ENCODE measurements at places on chromosomes 1 and 21.

GRCh38 chr1:223216531-223217205, 73.6 kb upstream of the TLR5 start:
- no peak for DNase-seq

- DNase-seq, result no peak
Measured at GRCh38 chr1:234528074-234528865, 49.3 kb upstream of the TARBP1 start.

DNA sequence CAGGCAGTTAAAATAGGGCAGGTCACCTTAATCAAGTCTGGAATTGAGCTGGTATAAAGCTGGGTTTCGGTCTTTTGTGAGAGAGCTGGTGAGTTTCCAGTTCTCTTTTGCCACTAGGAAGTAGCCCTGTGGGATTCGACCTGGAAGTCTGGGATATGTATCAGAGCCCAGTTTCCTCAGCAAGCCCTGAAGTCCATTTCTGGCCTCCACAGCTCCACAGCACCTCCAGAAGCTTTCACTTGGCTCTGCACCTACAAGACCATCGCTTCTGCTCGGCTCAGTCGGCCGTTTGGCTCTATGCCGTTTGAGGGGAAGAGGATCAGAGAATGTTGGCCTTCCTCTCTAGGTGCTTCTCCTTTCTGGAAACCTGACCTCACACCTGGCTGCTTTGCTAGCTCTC, 148.0 kb downstream of the GALNT2 start:
- DNase-seq, result no peak

DNA sequence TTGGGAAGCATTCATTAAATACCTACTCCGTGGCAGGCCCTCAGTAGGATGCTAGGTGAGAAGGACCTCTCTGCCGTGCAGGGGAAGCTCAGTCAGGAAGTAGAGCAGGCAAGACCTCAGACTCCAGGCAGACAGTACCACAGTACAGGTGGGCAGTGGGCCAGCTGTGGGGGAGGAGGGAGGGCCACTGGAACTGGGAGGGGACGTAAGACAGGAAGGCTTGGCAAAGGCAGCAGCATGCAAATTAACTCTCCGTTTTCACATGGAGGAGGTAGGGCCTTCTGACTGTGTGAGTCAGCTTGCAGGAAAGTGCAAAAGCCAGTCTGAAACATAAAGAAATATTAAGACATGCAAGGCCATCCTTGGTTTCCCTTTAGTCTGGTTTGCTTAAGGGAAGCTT, 157.7 kb downstream of the TRIM33 start:
- DNase-seq, result peak; percentile 35

DNA sequence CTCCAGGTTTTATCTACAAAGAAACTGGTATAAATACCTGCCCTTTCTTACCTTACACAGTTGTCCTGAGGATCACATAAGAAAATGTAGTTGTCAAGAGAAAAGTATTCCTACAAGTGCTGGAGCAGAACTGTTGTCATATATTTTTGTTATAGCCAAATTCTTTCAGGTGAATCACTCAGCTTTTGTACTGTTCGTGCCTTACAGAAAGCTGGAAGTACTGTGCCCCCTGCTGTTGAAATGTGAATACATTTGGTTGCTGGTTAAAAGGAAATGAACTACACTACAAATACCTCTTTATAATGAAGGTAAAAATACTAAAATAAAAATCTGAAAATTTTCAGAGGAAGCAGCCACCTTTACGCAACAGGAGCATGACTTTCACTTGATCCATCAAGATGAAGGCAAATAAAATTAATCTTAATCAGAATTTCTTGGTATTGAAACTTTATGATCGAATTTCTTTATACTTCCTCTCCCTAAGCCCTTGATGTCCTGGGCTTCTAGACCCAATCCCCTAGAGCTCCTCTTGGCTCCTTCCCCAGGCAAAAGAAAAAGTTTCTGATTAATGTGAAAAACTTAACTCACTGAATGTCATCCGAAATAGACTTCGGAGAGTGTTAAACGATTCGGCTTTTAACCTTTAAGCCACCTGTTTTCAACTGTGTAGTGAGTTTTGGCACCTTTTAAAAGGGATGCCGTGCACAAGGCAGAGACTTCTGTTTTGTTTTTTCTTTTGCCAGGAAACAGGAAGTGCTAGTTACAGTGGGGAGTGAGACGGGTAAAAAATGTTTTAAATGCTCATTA, 12.5 kb downstream of the CHML start:
- peak; percentile 33 for DNase-seq

DNA sequence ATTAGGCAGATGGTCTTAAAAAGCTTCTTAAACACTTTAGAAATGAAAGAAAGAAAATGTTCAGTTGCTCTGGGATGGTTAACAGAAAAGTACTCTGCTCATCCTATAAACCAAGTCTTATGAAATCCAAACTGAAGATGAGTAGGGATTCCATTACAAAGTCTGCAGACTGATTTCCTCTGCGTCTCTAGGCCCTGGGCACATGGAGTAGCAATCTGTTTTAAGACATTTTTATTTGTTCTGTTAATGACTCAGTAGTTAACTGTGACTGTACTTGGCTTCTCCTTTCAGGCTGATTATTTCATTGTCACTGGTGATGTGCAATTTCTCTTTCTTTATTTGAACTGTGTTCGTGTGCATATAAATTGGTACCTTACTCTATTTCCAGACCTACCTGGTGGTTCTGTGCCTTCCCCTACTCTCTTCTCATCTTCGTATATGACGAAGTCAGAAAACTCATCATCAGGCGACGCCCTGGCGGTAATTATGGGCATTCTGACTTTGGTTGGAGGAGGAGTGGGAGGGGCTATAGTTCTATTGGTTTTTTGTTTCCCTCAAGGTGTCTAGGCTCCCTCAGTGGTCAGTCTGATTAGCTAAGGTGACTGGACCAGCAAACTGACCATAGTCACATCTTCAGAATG, 30.6 kb downstream of the ATP1A1 start:
- no peak for DNase-seq

DNA sequence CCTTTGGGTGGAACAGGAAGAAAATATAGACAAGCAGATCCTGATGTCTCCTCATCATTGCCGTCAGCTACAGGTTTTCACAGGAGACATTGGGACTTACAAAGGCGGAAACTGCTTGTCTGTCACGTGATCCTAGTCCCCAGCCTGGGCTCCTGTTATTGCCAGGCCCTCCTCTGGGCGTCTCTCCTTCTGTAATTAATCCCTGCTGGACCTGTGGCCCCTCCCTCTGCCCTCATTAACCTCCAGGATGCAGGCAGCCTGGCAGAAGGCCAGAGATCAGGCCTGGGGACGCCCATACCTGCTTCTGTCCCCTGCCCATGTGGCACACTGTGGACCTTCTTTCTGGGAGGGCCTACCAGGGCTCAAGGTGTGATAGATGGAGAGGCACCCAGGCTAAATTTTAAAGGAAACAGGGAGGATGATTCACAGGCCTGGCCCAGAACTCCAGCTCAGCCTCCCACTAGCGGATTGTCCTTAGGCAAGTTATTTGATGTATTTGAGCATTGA, 2.4 kb downstream of the S100A5 start:
- no peak for DNase-seq

DNA sequence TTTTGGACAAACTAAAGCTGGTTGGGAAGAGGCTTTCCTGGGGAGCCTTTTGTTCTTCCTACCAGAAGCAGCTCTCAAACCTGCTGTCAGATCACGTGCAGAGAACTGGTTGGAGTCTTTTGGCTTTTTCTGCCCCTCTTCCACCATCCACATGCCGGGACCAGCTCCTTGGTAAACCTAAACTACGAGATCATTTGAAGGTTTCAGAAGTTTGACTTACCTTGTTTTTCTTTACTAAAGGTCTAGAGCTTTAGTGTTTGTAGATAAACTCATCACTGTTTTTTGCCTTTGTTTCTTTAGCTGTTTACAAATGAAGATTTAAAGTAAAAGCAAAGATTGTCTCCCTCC, 113.4 kb downstream of the HLX start:
- no peak for DNase-seq

DNA sequence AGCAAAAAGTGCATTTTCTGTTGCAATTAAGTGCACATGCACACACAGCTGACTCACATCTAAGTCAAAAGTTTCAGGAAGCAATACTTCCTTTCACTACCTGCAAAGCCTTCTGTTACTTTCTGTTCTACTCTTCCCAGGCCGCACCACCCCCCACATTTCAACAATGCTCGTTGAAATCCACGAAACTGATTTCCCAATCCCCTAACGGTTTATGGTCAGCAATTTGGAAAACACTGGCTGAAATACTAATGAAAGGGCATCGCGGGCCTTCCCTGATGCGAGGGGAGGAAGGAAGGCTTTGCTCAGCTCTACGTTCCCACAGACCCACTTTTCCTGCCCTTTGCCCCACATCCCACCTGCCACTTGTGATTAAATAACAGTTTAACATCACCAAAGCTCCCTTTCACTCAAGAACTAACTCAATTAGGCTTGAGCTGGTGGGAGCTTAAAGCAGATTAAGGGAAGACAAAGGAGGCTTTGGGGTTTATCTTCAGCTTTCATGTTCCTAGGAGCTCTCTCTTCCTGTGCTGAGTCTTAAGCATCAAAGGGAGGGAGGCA, 243.2 kb upstream of the RAB4A start:
- peak; percentile 73 for DNase-seq

DNA sequence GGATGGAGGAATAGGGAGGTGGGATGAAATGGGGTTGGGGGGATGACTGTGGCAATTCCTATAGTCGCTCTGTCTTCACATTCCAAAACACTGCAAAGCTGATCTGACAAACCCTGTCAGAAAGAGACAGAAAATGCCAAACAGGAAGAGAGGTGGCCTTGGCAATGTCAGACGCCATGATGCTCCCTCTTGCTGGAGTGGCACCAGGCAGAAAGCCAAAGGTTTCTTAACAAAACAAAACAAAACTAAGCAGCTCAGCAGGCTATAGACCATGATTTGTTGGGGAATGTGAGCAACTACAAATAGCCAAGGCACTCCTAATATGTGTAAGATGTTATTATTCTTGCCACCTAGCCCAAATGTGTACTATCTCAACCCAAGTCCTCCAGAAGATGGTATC, 42.9 kb upstream of the PLA2G2C start:
- no peak for DNase-seq

GRCh38 chr1:25700144-25700523, 83.5 kb downstream of the MAN1C1 start:
- no peak for DNase-seq

DNA sequence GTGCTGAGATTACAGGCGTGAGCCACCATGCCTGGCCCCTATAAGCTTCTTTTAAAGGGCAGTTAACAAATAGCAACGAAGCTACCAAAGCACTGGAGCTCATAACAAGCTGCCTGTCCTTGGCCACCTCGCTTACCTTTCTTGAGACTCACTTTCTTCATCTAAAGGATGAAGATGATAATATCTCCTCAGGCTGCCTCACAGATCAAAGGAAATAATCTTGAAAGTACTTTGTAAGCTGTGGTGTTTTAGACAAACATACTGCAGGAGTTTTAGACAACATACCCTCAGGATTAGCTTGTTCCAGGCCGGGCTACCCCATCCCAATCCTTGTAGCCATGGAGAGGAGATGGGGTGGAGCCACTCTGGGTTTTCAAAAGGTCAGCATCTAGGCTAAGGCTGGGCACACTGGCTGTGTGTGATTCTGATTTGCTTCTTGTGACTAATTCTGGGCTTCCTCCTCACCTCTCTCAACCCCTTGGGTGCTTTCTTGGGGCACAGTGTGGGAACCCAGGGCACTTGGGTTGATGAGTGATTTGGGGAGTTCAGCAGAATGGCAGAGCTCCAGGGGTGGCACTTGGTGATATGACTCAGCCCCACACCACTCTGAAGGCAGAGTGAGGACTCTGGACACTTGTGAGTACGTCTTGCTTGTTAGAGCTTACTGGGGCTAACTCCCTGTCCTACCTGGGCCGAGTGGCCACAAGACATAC, 5.2 kb downstream of the GPR25 start:
- DNase-seq, result no peak

GRCh38 chr1:107459204-107459904, 318.5 kb downstream of the NTNG1 start:
- no peak for DNase-seq

GRCh38 chr1:164592634-164593033, 33.6 kb downstream of the PBX1 start:
- no peak for DNase-seq

DNA sequence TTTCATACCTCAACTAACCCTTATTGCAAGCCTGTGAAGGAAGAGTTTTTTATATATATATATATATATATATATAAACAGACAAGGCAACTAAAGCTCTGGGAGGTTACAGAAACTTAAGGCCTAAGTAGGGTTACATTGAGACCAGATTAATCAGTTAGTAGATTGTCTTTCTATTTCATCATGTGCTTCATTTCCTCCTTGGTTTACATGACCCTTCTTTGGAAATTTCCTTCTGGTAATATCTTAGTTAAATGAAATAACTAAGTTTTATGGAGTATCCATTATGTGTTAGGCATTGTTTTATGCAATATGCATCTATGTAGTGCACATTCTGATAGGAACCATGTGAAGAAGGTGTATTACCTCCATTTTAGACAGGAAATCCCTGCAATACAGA, 112.7 kb downstream of the FGGY start:
- no peak for DNase-seq

DNA sequence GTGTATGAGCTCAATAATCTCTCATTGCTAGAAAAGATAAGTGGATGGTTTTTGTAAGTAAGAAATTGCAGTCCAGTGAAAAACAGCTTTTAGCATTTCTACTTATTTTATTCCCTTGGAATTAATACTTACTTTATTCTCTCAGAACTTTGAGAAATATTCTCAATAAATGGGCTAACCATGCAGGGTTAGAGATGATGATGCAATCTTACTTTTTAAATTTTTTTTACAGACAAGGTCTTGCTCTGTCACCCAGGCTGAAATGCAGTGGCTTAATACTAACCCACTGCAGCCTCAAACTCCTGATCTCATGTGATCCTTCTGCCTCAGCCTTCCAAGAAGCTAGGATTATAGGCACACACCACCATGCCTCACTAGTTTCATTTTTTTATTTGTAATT, 440.8 kb upstream of the ZP4 start:
- no peak for DNase-seq

GRCh38 chr1:25150985-25151495, 81.3 kb downstream of the SYF2 start:
- DNase-seq, result no peak

GRCh38 chr21:42862774-42863503, 16.4 kb downstream of the WDR4 start:
- no peak for DNase-seq

GRCh38 chr1:166789286-166789685, 50.0 kb upstream of the POGK start:
- DNase-seq, result no peak

GRCh38 chr1:7942214-7942921, 1.7 kb upstream of the TNFRSF9 start:
- DNase-seq, result peak; percentile 61

Data from left lung (tissue), 14 donors.